ENCODE measurements at places on chromosomes 2 and 18. TPM values are rescaled to one million over a fixed set of nuclear protein-coding genes. Genes with fewer than 3 reads are reported as not detected.

DNA sequence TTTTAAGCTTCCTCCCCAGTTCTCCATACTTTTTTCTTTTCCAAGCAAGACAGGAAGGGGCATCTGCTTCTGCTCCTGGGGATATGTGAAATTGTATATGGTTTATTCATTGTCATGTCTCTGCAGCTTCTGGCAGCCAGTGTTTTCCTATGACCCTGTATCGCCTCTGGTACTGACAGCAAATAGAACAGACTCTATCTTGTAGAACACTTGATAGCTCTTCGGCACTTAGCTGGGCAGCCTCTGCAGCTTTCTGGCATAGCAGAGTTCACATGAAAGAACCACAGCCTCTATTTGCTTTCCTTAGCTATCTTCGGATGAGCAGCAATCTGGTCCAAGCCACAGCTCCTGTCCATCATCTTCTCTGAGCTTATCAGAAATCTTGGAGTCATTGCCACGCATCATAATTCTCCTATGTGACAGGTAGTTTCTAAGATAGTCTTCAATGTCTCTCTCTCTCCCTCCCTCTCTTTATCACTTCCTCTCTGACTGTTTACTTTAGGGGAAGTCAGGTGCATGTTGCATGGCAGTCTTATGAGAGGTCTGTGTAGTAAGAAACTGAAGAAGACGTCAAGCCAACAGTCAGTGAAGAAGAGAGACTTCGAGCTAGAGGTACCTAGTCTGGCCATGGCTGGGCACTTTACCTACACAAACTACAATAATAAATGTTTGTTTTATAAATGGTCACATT, 627.7 kb upstream of the CDH2 start:
- peaks cover 5% of the 10 kb centered on the region for H3K36me3 ChIP-seq
- no peaks in the 10 kb centered on the region for H3K27me3 ChIP-seq
- H3K4me3 ChIP-seq = no peak overlapping the region
- H3K4me1 ChIP-seq = no peaks in the 10 kb centered on the region
- H3K27ac ChIP-seq = no peak overlapping the region

DNA sequence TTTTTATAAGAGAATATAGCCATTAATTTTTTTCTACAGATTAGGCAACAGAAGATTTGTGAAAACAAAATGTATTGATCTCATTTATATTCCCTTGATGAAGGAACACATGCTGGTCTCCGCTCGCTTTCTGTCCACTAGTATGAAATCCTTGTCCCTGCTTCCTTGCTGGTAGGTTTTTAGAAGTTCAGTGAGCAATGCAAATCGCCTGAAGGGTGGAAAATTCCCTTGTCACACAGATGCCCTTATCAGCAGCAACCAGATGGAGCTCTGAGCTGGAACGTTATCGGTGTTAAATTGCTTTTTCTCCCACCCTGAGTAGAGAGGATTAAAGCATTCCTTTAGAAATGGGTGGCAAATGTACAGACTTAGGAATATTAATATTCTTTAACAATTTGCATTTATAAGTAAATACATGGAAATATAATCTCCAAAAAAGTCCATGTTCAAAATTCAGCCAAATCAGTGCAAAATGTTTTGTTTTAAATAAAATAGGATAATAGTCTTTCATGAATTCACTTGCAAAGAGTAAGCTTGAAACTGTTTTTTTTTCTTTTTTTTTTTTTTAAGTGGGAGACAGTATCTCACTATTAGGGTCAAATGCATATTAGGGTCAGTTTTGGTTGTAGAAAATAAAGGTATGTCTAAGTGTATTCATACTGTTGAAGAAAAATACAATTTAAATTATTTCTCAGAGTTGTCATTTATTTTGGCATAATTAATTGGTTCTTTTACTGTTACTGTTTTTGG, 164.0 kb upstream of the MYO3B start:
- peaks cover 4% of the 10 kb centered on the region for H3K36me3 ChIP-seq
- DNase-seq = no peak
- no peak overlapping the region for H3K4me3 ChIP-seq
- no peak overlapping the region for H3K27ac ChIP-seq
- H3K27me3 ChIP-seq = no peaks in the 10 kb centered on the region

- no peak for DNase-seq
- H3K4me3 ChIP-seq = no peak overlapping the region
Measured at GRCh38 chr2:131046918-131047652, 46.2 kb downstream of the FAM168B start.

DNA sequence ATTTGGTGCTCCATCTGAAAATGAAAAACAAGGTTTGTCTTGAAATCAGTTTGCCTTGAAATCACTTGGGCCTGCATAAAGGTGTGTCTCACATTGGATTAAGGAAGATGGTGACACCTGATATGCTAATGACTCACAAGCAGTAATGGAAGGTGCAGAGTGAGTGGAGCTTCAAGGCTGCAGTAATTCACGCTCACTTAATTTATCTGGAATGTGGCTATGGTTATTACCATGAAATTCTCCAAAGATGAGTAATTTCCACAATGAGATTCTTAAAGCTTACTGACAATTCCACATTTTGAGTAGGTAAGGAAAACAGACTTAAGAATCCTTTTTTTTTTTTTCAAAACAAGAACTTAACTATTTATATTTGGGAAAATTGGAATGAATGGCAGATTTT, 156.8 kb downstream of the PAX3 start:
- no peaks in the 10 kb centered on the region for H3K27me3 ChIP-seq
- DNase-seq = no peak
- H3K36me3 ChIP-seq = no peaks in the 10 kb centered on the region
- H3K4me1 ChIP-seq = peaks cover 11% of the 10 kb centered on the region

Gene IL36G
- total RNA-seq = not detected
